NCI-H2029 treated with DMSO at 0.1 percent for 48 hours (cell line): ENCODE measurements at places on chromosomes 12 and 14.

- DNase-seq: no peak
These were observed 210.0 kb downstream of the RASSF9 start for GRCh38 chr12:85626001-85626783.

GRCh38 chr14:80538633-80539375, 327.5 kb upstream of the DIO2 start:
- DNase-seq: no peak

DNA sequence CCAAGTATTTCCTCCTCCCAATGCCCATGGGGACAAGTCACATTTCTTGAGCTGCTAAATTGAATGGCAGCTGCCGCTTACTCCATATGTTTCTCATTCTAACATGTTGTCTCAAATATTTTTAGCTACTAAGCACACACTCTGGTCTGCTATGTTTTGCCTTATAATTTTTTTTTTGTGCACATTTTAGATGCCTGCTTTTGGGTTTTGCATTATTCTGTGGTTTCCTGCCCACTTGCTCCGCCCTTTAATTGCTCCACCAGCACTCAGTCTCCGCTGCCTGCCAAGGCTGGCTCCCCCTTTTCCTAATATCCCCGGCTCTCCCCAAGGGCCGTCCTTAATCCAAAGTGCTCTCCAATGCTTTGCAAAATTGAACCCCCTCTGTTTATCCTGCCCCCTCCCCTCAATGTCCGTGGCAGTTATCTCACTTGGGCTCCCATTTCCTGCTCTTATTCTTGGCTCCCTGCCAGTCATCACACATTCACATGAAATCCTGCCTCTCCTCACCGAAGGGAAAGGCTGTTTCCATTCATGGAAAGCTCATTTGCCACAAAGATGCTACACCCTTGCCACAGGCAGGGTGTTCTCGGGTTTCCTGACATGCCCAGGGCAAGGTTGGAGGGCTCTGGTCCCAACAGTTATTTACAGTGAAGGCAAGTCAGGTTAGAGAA, 79.4 kb downstream of the C12orf75 start:
- peak; percentile 90 for DNase-seq

- DNase-seq: no peak
These were observed 32.0 kb downstream of the TEP1 start for GRCh38 chr14:20381341-20381740.

DNA sequence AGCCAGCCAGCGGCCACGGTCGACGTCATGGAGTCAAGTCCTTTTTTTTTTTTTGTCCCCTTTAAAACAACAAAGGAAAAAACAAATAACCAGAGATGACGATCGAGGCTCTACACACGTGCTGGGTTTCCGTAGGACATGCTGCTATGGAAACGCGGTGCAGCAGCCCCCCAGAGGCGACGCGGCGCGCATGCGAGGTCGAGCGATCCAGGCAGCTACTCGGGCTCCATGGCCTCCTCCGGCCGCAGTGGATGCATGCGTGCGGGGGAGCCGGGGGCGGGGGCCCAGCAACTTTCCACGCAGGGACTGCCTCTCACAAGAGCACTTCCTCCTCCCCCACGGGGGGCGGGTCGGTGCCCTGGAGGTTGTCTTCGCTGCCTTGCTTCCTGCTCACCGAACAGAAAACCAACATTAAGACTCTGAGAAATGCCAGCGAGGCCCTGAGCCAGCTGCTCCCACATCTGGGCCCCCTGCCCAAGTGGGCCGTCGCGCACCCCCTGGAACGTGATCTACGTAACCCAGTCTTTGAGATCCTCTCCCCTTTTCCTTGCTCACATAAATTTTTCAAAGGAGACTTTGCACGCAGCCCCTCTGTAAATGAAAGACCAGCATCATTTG, 30.7 kb downstream of the P2RX4 start:
- DNase-seq: no peak

GRCh38 chr12:106032623-106032925, 106.2 kb downstream of the NUAK1 start:
- no peak for DNase-seq

DNA sequence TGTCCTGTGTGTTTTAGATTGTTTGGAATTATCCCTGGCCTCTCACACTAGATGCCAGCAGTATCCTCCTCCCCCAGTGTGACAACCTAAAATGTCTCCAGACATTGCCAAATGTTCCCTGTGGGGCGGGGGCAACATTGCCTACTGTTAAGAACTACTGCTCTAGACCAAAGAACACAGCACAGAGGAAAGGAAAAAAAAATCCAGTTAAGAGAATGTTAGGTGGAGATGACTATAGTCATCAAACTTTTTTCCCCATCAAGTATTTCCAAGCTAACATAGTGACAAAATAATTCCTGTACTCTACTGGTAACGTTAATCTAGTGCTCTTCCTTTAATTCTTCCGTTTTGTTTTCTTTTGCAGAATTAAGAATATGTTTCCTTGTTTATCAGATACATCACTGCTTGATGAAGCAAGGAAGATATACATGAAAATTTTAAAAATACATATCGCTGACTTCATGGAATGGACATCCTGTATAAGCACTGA, 3.5 kb downstream of the CDKN1B start:
- DNase-seq: peak; percentile 40
